ENCODE measurements at places on chromosomes 7 and 10.

- no peak for DNase-seq
Observed at GRCh38 chr10:92142949-92143348, 147.9 kb downstream of the CPEB3 start.

DNA sequence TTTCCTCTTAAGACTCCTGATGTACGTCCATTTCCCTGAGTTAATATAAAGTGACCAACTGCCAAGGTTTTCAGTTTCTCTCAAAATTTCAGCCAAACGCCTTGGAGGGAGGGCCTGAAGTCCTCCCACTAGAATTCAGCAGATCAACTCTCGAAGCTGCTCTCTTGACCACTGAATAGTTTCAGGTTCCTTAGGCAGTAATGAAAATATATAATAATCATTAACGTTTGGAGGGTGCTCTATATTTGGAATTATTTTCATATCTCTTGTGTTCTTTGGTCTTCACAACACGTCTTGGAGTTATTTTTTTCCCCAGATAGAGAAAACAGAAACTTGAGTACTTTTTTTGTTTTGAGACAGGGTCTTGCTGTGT, 123.6 kb upstream of the SFMBT2 start:
- no peak for DNase-seq

DNA sequence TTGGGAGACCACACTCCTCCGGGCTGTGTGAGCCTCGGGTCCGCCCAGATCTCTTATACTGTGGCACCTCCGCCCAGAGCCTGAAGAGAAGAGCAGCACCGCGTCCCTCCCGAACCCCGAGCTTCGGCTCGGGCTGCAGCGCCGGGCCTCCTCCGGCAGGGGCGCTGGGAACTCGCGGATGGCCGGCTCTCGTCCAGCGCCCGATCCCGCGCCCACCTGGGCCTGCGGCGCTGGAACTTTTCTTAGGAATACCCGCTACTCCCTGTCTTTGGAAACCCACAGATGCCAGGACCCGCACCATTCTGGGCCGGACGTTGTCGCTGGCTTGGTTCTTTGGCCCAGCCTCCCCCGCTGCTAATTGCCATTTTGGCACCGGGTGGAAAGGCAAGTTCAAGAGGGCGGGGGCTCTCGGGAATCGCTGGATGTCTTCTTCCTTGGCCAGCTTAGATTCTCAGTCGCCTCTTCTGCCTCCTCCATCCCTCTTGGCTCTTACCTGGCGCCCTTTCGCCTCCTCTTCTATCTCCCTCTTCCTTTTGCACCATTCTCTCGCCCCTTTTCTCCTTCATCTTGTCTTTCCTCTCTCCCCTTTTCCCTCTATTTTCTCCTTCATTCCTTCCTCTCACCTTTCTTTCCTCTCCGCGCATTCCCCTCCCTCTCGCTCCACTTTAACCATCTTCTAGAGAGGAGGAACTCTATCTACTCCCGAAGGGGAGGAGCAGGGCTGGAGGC, 2.1 kb upstream of the SORCS3 start:
- DNase-seq: peak; percentile 86

DNA sequence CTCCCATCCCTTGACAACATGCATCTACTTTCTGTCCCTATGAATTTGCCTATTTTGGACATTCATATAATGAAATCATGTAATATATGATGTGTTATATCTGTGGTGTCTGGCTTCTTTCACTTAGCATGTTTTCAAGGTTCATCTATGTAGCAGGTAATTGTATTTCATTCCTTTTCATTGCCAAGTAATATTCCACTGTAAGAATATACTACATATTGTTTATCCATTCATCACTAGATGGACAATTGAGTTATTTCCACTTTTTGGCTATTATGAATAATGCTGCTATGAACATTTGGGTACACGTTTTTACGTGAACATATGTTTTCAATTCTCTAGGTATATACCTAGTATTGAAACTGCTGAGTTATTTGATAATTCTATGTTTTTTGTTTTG, 238.2 kb downstream of the PTEN start:
- DNase-seq: no peak

DNA sequence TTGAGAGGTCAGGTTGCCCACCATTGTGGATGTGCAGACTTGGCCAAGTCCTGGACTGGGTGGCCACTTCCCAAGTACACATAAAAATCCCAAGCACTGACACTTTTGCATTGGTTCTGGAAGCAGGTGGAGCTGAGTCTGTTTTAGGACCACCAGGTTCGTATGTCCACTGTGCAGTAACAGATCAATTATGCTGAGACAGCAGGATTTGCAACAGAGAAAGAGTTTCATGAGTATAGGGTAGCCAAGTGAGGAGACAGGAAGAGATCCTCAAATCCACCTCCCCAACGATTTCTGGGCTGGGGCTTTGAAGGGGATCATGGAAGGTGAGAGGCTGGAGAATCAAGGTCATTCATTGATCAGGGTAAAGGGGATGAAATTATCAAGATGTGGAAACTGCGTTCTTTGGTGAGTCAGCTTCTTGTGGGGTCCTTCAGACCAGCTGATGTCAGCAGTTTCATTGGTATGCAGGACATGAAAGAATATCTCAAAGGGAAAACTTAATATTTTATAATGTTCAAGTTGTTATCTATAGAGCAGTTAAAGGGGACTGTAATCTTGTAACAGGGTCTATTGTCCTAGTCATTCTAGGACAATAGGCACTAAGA, 277.7 kb downstream of the GALNT17 start:
- no peak for DNase-seq

DNA sequence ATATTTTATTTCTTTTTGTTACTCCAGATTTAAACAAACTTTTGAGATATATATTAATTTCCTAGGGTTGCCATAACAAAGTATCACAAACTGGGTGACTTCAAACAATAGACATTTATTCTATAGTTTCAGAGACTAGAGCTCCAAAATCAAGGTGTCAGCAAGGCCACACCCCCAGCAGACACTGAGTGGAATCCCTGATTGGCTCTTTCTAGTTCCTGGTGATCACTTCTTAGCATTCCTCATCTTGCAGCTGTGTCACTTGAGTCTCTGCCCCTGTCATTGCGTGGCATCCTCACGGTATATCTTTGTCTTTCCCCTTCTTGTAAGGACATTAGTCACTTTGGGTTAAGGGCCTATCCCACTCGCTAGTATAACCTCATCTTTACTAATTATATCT, 7.6 kb upstream of the SLC26A3 start:
- no peak for DNase-seq

GRCh38 chr10:22992075-22992474, 64.2 kb downstream of the ARMC3 start:
- no peak for DNase-seq

DNA sequence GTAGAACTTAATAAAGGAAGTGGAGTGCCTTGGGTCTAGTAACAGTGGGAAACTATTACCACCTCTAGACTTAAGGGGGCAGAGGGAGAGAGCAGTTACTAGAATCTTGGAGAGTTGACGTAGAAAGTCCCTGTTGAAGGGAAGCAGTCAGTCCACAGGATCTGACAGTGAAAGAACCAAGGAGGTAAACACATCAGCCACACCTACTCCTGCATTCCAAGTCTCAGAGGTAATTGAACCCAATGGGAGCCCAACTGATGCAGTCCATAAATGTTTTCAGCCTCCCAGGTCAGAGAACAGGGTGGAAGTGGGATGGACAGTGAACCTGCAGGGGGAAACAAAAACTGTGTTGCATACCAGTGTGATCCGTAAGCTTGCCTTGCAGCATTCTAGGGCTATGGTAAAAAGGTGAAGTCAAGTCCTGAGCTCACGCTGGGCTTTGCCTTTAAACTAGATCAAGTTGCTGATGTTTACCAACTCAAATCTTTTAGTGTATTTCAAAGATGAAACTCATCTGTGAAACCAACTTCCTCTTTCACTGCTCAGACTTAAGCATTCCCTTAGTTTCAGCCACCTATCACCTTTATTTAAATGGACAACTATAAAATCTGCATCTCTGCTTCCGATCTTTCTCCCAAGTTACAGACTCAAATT, 57.2 kb downstream of the SLC16A12 start:
- DNase-seq: no peak

GRCh38 chr10:48526011-48526821, 78.7 kb downstream of the ARHGAP22 start:
- DNase-seq: no peak

GRCh38 chr7:94183289-94183749, 179.2 kb upstream of the BET1 start:
- DNase-seq: no peak

GRCh38 chr10:51694086-51694768, 5.2 kb downstream of the CSTF2T start:
- DNase-seq: no peak

- no peak for DNase-seq
Observed at GRCh38 chr7:90788052-90788451, 191.9 kb downstream of the CDK14 start.

GRCh38 chr10:97159646-97160305, 26.0 kb downstream of the SLIT1 start:
- DNase-seq: no peak

DNA sequence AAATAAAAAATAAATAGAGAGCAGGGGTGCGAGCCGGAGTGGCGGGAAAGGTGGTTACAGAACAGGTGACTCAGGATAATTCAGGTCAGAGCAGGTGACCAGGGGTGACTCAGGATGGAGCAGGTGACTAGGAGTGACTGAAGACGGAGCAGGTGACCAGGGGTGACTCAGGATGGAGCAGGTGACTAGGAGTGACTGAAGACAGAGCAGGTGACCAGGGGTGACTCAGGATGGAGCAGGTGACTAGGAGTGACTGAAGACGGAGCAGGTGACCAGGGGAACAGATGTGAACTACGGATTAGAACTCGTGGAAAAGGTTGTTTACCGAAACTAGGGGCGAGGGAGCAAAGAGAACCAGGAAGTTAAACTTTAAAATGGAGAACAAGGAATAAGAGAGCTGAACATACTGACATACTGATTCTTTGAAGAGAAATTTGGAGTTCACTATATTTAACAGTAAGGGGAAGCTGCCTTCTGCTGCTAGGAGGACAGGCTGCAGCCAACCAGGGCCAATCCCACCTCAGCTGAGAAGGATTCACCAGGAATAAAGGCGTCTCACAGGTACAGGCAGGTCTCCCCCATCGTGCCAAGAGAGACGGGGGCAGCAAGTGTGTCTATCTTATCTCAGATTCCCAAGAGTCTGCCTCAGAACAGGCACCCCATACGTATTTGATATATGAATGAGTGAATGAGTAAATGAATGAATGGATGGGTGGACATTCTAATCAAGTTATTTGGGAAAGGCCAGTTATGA, 101.3 kb downstream of the CPXM2 start:
- no peak for DNase-seq
